Prostate gland (tissue), 2 donors: ENCODE measurements at places on chromosomes 11 and 22. TPM values are rescaled to one million over a fixed set of nuclear protein-coding genes. Genes with fewer than 3 reads are reported as not detected.

A4GALT gene
- total RNA-seq = 34.7 TPM

MAPK1 gene
- 89.6 TPM for total RNA-seq

GALNT18 gene
- 29.4 TPM for total RNA-seq

OR2AG1 gene
- not detected for total RNA-seq

CCDC157 gene
- total RNA-seq = 3.5 TPM

NEFH gene
- total RNA-seq = 887 TPM

DNA sequence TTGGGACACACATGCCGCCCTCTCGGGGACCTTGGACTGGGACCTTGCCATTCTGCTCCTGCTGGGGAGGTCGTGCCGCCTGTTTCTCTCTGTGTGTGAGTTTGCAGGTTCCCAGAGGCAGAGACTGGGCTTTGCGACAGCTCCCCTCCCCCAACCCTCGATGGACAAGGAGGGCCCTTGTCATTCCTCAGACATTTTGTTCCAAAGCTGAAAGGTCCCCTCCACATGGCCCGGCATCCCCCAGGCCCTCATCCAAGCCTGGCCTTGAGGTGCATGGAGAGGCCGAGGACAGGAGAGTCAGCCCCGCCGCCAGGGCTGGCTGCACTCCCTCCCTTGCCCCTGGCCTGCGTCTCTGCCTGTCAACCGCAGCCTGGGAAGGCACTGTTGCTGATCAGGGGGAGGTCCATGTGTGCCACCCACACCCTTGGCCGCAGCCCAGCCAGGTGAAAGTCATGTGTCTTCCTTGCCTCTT, 25.6 kb downstream of the FADS2 start:
- peak; percentile 28 for DNase-seq

DNA sequence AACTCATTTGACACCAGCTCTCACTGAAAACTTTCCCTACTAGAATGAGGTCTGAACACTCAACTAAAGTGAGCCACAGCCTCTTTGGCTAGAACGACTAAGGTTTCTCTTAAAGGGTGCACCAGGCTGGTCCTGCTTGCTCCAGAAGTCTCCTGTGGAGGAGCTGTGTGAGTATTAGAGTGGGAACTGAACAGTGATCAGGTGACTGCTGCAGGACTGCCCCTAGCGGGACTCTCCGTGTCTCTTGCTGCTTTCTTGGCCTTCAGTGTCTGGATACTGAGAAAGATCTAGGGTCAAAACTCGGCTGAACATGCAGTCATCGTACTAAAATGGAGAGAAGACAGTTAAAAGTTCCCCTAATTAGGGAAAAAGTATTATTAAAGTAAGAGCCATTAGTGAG, 34.6 kb downstream of the FAM118A start:
- no peak for DNase-seq

GRCh38 chr22:44926124-44926475, 83.7 kb downstream of the PHF21B start:
- DNase-seq = no peak

GRCh38 chr22:35310556-35311550, 11.2 kb downstream of the TOM1 start:
- no peak for DNase-seq

DNA sequence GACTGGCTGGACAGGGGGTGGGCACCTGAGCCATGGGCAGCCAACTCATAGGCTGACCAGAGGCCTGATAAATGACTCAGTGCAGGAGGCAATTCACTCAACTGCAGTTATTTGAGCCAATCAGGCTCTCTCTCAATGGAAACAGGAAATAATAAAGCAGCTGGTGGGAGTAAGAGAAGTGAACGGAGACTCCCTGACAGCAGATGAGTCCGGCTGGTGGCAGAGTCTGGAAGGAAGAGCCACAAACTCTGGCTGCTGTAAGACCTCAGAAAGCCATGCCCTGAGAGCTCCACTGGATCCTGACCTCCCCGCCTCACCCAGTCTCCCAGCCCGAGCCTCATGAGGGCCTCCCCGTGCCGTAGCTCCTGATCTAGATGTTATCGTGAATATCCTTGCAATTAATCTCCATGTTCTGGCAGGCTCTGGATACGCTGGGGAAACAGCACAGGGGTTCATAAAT, 69.8 kb downstream of the TRIM29 start:
- DNase-seq = no peak

GRCh38 chr11:113168354-113169342, 145.7 kb upstream of the TTC12 start:
- DNase-seq = no peak

DNA sequence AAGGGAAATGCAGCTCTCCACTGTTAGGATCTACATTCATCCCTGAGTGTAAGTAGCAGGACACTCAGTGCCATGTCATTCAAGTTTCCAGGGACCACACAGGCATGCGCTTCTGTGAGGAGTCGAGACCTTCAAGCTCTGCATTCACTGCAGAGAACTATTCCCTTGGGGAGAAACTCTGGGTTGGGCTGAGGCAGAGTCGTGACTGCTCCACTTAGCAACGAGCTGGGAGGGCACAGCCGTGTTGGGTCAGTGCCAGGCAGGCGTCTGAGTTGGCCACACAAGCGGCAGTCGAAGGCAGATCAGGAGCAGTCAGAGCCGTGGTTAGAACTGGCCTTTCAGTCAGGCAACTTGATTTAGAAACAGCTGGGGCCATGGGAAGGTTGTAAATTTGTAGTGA, 14.7 kb downstream of the MPEG1 start:
- DNase-seq = peak; percentile 42

GRCh38 chr22:27552176-27552575, 249.4 kb downstream of the MN1 start:
- DNase-seq = no peak

DNA sequence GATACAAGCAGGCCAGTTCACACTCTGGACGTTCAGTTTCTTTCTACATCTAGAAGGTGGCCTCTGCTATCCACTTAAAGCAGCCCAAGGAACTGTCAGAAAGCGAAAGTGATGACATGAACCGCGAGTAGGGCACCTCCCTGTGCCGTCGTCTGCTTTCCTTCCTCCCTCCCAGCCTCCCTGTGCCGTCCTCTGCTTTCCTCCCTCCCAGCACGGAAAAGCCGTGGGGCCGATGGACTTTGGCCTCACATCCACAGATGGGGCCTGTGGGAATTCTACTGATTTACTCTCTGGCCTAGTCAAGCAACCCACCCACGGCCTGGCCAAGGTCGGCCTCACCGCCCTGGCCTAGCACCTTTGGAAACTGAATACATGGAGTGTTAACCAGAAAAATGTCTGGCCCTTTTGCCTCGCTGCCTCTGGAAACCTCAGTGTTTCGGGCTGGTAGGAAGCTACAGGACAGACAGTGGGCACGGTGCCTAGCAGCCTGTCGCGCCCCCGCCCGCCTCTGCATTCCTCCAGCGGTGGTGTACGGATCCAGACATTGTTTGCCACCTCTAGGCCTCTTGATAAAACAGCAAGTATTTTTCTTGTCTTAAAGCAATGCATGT, 14.2 kb downstream of the PEX26 start:
- peak; percentile 62 for DNase-seq

DNA sequence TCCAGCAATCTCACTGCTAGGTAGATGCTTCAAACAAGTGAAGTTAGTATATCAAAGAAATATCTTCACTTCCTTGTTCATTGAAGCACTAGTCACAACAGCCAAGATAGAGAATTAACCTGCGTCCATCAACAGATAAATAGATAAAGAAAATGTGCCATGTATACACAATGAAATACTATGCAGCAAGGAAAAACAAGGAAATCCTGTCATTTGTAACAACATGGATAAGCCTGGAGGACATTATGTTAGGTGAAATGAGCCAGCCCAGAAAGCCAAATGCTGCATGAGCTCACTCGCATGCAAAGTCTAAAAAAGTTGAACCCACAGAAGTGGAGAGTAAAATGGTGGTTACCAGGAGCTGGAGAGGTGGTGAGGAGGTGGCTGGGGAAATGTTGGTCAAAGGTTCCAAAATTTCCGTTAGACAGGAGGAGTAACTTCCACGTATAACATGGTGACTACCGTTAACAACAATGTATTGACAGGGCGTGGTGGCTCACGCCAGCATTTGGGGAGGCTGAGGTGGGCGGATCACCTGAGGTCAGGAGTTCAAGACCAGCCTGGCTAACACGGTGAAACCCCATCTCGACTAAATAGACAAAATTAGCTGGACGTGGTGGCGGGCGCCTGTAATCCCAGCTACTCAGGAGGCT, 23.6 kb upstream of the CARS1 start:
- no peak for DNase-seq

GRCh38 chr11:70306586-70307033, 36.1 kb downstream of the PPFIA1 start:
- no peak for DNase-seq

DNA sequence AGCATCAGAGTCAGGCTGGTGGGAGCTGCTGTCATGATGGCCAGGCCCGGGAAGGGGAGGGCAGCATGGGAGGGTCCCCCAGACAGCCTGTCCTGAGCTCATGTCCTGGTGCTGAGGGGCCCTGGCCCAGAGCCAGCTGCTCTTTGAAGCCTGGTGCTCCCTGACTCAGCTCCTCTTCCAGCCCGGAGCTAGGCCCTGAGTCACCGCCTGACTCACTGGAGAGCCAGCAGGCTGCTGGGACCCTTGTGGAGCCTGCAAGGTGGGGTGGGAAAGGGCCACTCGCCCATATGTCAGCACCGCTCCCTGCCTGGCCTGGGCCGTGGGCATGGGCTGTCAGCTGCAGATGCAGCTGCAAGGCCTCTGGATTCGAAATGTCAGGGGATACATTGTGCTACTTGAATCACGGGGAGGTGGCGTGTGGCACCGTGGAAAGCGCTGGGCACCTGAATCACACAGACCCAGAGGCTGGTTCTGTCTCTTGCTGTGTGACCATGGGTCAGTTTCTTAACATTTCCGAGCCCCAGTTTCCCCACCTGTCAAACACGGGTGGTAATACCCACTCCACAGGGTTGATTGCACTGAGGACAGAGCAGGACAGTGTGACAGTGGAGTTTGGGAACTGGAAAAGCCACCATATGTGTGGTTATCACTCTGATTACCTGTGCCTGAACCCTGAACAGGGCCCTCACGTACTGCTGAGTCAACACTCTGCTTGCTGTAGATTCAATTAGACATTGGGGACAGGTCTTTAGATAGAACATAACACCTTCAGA, 4.4 kb downstream of the CACNA1I start:
- no peak for DNase-seq

DNA sequence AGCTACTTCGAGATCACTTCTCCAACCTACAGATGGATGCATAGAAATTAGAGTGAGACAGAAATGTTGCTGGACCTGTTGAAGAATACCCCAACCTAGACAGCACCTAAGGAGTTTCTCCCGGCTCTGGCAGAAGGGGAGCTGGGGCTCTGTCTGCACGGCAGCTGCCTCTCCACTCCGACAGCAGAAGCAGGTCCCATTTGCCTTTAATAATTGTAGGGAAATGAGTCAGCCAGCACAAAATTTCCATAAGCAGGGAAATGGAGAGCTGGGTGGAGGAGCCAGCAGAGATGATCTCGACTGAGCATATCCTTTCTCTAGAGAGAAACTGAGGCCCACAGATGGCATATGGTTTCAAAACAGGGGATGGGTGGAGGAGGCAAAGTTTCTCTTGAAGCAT, 80.1 kb downstream of the EFCAB6 start:
- DNase-seq = no peak

DNA sequence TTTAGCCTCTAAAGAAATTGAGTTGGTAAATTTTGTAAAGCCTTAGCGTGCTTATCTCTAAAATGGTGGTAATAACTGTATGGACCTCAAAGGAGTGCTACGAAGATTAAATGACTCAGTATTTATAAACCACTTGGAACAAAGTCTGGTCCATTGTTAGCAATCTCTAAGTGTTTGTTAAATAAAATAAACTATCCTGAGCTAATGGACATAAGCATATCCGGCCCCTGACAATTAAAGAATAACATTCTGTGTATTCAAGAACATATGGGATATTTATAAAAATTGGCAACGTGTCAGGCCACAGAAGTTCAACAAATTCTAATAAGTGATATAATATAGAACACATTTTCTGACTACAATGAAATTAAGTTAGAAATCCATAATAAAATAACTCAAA, 71.0 kb downstream of the MYEOV start:
- DNase-seq = no peak

- no peak for DNase-seq
These were observed 12.4 kb downstream of the ACO2 start for GRCh38 chr22:41481131-41481830.

DNA sequence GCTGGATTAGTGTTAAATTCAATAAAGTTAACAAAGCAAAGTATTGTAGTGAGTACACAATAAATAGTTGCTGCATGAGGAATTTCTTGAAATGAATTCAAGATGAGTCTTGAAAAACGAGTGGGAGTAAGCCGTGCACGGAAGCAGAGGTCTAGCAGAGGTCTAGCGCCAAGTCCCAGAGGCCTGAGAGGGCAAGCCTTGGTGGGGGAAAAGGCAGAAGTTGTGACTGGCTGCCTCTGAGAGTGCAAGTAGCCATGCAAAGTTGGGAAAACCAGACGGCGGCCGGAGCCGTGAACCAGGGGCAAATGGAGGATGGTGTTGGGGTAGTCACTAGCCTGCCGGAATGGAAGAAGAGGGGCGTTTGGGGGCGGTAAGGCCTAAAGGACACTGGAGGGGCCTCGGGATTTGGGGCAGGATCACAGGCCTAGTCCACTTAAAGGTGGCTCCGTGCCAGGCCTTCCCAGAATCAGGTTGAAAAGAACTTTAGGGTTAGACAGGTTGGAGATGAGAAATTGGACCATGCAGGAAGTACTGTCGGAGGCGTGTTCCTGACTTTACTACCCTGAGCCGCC, 379 bp upstream of the SLC3A2 start:
- DNase-seq = peak; percentile 37
